ENCODE measurements at places on chromosomes 6 and 20. TPM values are rescaled to one million over a fixed set of nuclear protein-coding genes. Genes with fewer than 3 reads are reported as not detected.

DNA sequence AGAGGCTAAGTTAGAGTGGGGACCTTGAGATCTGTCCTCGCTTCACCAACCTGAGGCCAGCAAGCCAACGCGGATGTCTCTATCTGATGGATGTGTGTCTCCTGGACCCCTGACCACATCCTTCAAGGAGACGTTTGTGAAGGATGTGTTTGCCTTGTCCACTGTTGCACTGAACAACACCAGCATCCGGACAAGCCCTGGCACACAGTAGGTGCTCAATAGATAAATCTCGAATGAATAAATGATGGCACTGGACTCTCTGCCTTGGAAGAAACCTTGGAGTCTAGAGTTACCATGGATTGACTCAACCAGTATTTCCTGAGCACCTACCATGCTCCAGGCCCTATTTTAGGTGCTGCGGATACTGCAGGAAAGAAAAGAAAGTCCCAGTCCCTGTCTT, 97.7 kb upstream of the PTPN1 start:
- peaks cover 48% of the 10 kb centered on the region for H3K4me1 ChIP-seq
- peak overlapping the region; percentile 46 for H3K27ac ChIP-seq
- H3K27me3 ChIP-seq: no peaks in the 10 kb centered on the region

DNA sequence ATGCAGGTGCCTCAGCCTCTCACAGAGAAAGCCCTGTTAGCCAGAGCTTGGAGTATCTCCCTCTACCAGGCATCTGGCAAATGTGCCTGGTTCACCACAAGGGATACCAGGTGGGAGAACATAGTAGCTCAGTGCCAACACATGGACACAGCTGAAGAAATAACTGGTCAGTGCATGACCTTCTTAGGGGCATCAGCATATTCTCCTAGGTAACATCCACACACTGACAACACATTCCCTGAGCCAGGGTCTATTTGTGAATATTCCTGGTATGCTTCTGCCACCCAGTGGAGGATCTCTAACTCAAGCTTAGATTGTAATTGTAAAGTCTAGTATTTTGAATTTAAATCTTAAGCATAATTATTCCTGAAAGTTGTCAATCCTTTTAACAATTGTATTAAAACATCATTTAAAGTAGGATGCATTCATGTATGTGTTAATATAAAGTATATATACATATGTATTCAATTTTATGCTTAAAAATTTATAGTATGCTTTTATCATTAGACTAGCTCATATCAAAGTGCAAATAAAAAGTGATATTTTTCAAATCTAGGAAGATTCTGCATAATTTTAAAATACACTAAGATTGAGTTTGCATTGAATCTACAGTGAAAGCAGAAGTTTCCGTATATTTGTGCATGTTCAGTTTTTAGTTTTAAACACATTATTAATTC, 45.3 kb upstream of the COL21A1 start:
- no peak for DNase-seq
- no peaks in the 10 kb centered on the region for H3K27me3 ChIP-seq

The LAMP5 gene
- not detected for total RNA-seq

The FAM83C gene
- not detected for total RNA-seq

All from right atrium auricular region (tissue), 2 donors.